ENCODE measurements at places on chromosomes 7 and 10.
A peak's percentile ranks its signal among the peaks of the same experiment; 100 is the strongest.

DNA sequence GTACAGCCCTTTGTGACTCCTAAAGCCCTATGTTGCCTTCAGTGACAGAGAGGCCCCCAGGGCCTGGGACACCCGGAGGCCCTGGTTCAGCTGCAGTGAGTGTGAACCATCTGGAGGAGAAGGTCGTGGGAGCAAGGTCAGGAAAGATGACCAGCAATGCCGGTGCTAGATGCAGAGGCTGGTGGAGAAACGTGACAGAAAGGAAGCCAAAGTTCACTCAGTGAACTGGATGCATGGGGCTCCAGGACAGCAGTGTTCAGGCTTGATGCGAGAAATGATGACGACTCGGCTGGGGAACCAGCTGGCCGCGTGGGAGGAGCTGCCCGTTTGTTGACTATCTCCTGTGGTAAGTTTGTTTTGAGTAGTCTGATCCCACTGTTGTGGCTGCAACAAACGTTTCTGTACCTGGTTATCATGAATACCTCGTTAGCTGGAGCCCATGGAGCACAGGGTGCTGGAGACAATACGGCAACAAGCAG is 54.1 kb upstream of the MKRN1 start:
- no peak for DNase-seq

- peak; percentile 87 for DNase-seq
These were observed 163.1 kb upstream of the PLXNA4 start for GRCh38 chr7:132739271-132739955.

DNA sequence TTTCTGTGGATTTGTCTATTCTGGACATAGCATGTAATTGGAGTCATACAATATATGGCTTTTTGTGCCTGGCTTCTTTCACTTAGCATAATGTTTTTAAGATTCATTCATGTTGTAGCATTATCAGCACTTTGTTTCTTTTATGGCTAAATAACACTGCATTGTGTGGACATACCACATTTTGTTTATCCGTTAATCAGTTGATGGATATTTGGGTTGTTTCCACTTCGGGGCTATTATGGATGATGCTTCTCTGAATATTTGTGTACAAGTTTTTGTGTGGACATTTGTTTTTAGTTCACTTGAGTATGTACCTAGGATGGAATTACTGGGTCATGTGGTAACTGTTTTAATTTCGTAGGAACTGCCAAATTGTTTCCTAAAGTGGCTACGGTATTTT is 6.4 kb downstream of the LCOR start:
- DNase-seq = no peak

DNA sequence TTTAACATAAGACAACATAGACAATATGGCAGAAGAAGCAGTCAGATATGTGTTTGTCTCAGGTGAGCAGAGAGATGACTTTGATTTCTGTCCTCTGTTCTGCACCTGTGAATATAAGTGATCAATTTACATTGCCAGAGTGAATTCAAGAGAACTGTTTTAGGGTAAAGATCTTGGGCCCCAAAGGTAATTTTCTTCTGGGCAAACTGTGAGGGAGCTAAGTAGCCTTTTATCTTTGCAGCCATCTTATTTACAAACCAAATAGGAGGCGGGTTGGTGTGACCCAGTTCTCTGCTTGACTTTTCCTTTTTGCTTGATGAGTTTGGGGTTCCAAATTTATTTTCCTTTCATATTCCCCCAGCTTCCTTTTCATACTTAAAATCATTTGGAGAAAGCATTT is 118.2 kb downstream of the ANKRD26 start:
- DNase-seq = no peak

GRCh38 chr10:48623009-48623408 is 18.1 kb upstream of the ARHGAP22 start:
- no peak for DNase-seq

DNA sequence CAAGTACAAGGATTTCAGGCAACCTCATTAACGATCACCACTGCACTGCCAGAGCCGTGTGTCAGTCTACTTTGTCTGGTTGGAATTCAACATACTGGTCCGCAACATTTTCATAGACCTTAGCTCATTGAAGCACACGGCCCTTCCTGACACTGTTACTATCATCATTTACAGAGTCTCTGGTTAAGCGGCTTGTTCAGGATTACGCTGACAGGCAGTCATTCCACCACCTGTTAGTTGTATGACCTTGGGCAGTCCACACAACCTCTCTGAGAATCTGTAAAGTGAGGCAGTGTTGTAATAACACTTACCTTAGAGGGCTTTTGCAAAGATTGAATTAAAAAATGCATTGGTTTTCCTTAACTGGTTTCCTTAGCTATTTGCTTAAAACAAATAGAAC is 112.6 kb downstream of the AOAH start:
- DNase-seq = no peak

DNA sequence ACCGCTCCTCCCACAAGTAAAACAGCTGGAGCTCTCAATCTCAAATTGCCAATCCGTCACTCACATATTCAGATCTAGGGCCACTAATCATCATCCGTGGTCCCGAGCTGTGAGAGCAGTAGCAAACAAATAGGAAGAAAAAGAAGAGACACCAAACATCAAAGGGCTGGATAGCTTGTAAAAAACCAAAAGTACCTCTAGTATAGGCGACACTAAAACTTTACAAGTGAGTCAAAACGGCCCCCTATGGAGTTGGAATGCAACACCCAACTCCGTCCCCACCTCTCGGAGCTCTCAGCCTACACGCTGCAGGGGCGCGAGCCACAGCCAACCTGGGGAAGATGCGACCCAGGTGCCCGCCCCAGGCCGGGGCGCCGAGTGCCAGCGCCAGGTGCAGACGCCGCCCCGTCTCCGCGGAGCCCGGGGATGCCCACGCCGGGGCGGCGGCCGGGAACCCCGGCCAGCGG is 581 bp downstream of the FAM3C start:
- DNase-seq = peak; percentile 14

- no peak for DNase-seq
These were observed 67.3 kb upstream of the UCN3 start for GRCh38 chr10:5297466-5297865.

DNA sequence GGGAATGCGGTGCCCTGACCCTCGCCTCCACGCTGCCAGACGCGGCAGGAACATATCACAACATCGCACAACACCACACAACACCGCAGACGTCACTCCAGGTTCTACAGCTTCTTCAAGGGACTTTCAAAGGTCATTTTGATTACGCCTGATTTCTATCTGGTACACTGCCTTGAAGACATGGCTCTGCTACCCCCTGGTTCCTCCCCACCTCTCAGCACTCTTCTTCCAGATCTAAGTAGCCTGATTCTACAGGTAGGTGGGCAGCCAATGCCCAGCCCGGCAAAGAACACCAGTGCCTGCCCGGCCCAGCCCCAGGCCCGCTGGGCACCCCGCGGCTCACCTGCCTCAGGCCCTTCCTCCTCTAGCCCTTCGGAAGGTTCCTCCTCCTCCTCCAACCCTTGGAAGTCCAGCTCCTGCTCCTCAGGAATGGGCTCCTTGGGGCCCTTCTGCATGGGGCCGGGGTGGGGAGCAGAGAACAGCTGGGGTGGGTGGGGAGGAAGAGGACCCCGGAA is 8.4 kb downstream of the GIGYF1 start:
- no peak for DNase-seq

DNA sequence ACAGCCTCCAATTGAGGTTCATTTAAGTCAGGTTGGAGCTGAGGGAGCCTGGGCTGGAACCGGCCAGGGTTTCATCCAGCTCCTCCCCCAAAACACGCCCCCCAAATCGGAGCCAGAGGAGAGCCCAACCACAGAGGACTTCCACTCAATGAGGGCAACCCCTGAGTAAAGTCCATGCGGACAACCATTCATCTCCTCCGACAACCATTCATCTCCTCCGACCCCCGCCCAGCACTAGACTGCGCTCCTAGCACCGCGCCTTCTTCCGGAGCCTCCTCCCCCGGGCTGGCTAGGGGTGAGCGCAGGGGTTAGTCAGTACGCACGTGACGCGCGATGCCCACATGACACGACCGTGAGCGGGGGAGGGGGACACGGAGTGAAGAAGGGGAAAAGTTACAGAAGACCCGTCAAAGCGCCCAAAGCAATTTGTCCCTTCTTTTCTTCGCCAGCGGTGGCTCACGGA is 1.4 kb downstream of the MAGI2 start:
- peak; percentile 86 for DNase-seq

DNA sequence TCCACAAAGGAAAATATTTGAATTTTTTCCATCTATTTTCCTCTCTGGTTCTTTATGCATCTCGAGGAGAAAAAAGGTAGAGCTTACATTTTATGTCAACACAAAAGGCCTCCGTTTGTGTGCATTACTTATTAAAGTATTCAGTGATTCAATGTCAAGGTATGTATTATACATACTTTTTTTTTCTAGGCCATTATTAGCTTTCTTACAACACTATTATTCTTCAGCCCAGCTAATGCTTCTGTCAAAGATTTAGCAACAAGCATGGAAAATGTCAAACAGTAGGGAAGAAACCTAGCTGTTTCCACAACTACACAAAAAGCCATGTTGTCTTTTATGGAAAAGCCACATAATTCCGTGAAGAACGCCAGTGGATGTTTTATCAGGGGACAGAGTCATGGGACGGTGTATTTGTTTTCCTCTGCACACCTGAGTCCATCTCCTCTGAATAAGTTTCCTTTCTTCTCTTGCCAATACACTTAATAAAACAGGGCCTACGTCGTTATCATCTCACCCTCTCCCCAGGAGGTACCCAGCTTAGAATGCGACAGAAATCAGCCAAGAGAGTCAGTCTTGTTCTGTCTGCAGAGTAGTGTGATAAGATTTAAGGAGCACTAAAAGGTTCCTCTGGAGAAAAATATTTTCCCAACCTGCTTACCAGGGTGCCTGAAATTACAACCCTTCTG is 209.7 kb upstream of the AUTS2 start:
- no peak for DNase-seq

DNA sequence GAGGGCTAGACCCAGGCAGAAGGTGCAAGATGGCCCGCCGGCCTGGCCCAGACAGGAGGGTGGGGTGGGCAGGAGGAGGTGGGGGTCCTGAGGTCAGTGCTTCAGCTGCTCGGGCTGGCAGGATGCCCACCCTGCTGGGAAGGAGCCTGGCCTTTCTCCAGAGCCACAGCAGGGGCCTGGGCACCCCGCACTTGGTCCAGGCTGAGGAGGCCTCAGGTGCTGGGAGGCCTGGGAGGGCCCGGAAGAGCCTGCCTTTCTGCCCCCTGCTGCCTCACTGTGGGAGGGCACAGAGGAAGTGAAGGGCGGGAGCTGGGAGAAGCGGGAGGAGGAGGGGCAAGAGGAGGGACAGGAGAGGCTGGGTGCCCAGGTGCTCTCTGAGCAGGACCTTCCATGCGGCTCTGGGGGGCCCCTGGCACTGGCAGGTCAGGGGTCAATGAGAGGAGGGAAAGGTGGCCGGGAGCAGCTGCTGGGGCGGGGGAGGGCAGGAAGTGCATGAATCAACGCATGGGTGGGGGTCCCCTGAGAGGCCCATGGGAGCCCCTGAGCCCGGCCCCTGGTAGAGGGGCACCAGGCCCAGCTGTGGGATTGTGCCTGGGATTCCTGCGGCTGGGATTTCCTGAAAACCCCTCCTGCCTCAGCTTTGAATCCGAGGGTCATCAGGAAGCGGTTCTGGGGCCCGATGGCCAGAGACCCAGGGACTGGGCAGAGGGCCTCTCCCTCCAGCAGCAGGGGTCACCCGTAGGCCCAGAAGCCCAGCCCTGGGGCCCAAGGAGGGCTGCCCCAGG is 49.9 kb downstream of the PWWP2B start:
- DNase-seq = peak; percentile 35

DNA sequence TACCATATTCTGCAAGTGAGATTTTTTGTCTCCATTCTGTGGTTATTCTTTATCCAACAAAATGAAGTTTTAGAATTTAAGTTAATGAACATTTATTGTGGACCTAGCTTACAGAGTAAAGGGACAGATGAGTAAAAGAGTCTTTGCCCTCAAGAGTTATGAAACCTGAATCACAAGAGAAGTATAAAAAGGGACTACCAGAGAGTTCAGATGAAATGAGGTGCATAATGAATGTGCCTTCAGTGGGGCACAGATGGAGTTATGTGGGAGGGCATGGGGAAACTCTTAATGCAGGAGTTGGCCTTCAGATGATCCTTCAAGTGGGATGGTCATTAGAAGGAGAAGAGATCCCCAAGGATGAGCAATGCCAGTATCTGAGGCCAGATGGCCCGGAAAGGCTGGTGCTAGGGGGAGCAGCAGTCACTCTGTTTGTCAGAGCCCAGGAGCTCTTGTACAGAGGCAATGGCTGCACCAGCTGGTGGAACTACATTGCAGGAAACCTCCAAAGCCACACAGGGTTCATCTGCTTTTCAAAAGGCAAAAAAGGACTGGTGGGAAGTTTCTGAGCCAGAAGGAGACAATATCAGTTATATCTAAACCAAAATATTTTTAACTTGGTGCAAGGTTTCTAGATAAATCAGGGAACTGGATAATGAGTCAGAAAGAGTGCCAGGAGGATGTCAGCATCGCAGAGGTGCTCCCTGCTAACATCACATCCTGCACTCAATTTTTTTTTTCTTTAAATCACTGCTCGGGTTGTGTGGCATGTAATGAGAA is 162.0 kb downstream of the KLF6 start:
- DNase-seq = no peak

GRCh38 chr7:65454469-65454868 is 80.8 kb downstream of the ZNF92 start:
- DNase-seq = no peak

- no peak for DNase-seq
These were observed 1072.8 kb downstream of the GRM8 start for GRCh38 chr7:126179916-126180315.

GRCh38 chr10:117198088-117198487 is 799 bp downstream of the KCNK18 start:
- no peak for DNase-seq

DNA sequence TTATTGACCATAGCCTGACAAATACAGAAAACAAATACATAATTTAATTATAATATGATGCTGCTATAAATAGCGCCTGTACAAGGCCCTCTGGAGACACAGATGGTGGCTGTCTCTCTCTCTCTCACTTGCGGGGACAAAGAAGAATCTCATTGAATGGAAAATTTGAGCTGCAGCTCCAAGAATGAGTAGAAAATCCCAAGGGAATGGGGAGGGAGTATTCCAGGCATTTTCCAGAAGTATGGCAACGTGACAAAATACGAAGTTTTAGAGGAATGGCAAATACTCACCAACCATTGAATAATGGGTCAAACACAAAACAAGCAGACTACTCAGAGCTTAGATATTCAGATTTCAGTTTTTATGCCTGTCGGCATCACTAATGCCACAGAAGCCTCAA is 179.9 kb downstream of the NRP1 start:
- peak; percentile 68 for DNase-seq

DNA sequence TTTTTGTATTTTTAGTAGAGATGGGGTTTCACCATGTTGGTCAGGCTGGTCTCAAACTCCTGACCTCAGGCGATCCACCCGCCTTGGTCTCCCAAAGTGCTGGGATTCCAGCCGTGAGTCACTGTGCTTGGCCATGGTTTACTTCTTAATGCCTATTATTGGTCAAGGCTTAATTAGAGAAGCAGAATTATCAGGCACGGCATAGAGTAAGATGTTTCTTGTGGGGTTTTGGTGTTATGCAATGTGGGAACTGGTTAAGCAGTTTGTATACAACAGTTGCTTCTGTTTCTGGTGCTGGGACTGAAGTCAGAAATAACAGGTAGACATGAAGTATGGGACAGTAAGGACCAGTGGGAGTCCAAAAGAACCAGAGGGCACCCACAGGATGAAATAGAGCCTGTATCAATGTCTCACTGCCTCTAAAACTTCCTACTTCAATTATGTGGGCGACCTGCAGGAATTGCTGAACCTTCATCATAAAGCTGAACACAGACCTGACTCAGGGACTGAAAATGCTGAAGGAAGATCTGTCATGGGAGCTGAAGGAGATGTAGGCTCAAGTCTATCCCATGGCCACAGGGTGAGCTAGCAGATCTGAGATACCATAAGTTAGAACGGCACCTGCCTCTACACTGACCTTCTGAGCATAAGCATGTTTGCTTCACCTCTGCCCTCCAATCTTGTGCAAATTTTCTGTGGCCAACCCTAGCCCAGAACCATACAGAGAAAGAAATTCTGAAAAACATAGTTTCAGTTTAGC is 38.3 kb upstream of the VCL start:
- no peak for DNase-seq

Data from AG08395 (cell line).